ENCODE measurements at places on chromosomes 3 and 15.

DNA sequence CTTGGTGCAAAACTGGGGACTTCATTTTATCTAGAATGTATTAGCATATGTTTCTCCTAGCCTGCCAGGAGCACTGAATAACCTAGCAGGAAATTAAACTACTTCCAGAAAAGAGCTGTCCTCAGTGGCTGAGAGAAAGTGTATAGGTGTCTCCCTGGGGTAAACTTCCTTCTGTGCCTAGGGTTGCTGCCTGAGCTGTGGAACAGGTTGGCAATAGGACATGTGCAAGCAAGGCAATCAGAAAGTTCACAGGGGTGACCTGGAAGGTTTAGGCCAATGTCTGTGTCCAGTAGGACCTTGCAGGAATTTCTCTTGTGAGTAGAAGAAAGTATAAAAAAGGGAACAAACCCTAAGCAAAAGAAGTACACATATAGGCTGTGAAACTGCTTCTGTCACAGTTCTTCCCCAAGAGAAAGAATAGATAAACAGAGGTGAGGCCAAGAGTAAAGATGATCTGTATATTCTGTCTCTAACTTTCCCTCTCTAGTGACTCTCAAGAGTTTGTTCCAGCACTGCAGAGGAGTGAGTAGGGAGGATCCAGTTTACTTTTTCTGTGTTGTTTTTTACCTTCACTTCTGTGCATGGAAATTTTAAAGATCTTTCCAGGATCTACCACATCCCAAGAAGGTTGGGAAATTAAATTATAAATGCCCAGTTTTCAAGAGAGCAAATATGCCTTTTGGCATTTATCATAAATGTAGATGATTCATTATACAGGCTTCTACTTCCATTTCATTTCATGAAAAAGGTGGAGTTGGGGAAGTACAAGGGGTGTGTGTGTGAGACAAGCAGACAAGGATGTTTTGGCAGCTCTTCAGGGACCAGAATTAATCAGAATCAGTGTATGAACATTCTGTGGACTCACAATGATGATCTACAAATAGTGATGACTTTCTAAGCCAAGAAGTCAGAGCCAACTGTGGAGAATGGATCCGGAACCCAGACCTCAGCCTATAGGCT is 155.2 kb downstream of the RBPMS2 start:
- DNase-seq: no peak

GRCh38 chr3:125154800-125155269 is 57.7 kb downstream of the SLC12A8 start:
- DNase-seq: no peak

DNA sequence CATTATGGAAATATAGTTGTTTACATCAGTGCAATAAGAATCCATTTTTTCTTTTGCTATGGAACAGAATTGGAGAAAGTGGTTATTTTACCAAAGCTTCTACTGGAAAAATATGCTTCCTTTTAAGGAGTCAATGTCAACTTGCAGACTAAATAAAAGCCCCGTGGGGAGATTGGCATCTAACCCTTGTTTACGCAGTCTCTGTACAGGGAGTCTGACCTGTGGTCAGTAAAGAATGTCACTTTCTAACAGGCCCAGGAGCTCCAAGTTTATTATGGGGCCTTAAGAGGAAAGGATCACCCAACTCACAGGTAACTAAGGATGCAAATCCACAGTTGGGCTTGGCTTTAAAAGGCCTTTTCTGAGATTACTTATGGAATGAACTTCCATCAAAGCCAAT is 1751.2 kb downstream of the SI start:
- DNase-seq: no peak

DNA sequence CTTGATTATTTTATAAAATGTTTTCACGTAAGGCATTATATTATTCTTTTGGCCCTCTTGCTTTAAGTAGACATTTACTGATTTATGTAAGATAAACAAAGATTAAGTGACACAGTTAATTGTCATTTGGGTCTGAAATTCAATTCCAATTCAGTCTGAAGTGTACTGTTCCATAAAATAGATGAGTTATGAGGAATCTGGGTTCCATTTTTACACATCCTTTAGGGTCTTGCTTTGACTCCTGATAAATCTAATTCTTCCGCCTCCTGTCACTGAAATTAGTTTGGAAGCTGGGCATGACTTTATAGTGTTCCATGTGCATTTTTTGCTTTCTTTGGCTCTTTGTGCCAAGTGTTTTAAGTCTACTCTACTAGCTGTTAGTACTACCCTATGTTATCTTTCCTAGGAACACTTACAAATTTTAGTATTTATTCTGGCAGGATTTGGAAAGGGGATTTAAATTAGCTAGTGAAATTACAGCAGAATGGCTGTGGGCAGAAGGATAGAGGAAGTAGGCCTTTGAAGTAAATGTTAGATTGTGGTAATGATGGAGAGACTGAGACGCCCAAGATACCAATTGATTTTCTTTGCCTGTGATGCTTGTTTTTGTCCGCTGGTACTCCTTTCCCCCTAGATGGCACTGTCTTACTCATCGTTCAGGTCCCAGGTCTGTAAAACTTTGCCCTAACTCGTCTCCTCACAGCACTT is 14.3 kb downstream of the ARL8B start:
- DNase-seq: no peak

GRCh38 chr3:71250026-71250425 is 333.5 kb downstream of the FOXP1 start:
- no peak for DNase-seq

- no peak for DNase-seq
These were observed 135.8 kb downstream of the CPNE4 start for GRCh38 chr3:131899021-131899420.

- no peak for DNase-seq
These were observed 1.2 kb upstream of the PLIN1 start for GRCh38 chr15:89680282-89680873.

DNA sequence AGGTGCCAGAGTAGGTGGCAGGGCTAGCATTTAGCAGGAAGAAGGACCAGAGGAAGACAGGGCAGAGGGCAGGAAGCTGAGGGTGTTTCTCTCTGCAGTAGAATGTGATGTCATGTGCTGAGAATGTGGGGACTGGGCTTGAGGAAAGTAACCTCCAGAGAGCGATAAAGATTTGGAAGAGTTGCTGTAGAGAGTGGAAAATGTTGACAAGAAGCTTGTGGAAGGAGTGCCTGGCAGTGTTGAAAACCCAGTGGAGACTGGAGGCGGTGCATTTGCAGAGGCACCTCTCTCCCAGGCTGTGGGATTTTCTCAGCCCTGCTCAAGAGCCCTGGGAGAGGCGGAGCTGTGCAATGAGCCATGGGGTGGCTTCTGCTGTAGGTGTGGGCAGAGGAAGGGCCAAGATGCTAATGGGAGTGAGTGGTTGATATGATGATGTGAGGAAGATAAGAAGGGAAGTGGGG is 54.8 kb downstream of the MESD start:
- peak; percentile 15 for DNase-seq

DNA sequence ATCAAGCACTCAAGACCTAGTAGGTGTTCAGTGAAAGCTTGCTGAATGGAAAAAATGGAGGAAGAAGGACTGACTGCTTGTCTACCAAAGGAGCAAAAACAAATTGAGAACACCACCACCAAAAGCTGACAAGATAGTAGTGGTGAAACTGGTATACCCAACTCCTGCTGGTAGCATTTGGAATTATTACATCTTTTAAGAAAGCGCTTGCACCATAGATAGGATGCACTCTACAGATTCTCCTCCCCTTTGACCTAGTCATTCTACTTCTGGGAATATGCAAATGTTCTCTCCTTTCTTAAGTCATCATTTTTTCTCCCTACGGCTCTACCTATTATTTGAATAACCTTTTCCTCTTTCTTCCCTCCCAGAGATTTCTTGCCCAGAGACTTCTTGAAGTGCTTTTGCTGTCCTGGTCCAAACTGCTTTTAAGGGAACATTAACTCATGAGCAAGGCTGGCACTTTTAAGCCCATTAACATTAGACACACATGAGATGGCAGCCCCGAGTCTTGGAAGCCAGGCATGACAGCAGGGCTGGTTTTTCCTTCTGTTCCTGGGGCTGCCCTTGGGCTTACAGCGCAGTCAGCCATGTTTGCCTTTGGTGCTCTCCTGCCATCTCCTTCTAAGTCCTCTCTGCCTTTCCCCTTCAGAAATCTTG is 75.0 kb upstream of the TLE3 start:
- no peak for DNase-seq

DNA sequence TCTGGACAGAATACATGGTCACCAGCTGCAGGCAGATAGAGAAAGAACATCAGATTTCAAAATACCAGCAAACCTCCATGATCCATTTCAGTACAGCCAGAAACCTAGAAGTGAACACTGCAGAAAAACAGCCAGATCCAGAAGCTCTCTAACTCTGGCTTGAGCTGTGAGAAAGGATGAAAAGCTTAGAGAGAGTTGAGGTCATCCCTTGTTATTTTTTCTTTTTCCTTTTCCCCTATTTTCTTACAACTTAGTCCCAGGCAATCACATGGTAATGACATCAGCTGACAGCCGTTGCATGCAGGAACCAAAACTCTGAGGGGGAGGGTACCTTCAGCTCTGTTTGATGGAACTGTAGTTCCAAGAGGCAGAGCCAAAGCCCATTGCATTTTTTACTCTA is 113.2 kb downstream of the TCF12 start:
- peak; percentile 5 for DNase-seq

GRCh38 chr3:129248286-129248979 is 973 bp upstream of the COPG1 start:
- DNase-seq: no peak

- DNase-seq: no peak
These were observed 63.2 kb downstream of the ADAM10 start for GRCh38 chr15:58686286-58686685.

- no peak for DNase-seq
These were observed 128.2 kb downstream of the SUCLG2 start for GRCh38 chr3:67526246-67526645.

GRCh38 chr15:25492315-25492714 is 53.5 kb upstream of the UBE3A start:
- DNase-seq: no peak

- no peak for DNase-seq
These were observed 87.0 kb downstream of the KLHL25 start for GRCh38 chr15:85707519-85708338.

GRCh38 chr15:34610354-34610753 is 26.9 kb upstream of the GOLGA8B start:
- DNase-seq: no peak

DNA sequence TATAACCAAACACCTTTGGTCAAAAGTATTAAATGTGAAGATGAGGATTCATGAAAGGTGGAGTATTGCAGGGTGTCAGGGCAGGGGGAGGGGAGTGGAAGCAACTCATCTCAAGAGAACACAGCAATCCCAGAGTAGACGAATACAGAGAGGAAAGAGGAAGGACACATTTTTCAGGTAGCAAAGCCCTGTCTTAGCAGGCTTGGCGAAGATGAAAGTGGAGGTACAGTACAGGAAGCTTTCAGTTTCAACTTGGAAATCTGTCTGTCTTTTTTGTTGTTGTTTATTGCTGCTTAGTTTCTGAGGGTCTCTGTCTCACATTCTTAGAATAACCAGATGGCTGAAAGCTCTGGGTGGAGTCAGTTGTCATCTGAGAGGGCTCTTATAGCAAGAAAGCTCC is 80.8 kb upstream of the GPR149 start:
- no peak for DNase-seq

DNA sequence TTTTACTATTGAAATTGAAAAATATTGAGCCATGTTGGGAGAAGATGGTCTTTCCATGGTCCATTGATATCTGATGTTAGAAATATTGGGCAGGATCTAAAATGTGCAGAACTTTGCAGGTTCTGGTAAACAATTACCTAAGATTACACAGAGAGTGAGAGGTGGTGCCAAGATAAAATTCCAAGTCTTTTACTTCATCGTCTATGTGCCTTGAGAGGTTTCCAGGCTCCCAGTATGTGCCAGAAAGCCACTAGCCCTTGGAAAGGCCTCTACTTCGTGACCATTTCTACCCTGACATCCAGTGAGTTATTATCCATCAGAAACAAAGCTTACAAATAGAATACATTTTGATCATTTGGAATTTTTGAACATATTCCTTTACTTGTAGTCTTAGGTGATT is 27.6 kb downstream of the CD200 start:
- DNase-seq: no peak

DNA sequence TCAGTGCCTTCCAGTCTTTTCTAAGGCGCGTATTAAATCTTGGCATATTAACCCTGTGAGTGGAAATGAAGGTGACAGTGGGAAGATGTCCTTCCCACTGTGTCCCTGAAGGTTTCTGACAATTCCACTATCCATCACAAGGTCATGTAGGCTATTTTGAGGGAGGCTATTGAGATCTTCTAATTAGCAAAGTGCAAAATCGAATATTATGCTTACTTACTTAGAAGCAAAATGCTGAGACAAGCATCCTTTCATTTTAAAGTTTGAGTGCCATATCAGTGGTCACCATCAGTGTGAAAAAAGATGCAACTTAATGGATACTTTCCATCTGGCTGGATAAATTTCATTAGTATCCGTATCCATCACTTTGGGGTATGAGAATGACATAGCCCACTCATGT is 77.6 kb downstream of the COL6A5 start:
- no peak for DNase-seq

DNA sequence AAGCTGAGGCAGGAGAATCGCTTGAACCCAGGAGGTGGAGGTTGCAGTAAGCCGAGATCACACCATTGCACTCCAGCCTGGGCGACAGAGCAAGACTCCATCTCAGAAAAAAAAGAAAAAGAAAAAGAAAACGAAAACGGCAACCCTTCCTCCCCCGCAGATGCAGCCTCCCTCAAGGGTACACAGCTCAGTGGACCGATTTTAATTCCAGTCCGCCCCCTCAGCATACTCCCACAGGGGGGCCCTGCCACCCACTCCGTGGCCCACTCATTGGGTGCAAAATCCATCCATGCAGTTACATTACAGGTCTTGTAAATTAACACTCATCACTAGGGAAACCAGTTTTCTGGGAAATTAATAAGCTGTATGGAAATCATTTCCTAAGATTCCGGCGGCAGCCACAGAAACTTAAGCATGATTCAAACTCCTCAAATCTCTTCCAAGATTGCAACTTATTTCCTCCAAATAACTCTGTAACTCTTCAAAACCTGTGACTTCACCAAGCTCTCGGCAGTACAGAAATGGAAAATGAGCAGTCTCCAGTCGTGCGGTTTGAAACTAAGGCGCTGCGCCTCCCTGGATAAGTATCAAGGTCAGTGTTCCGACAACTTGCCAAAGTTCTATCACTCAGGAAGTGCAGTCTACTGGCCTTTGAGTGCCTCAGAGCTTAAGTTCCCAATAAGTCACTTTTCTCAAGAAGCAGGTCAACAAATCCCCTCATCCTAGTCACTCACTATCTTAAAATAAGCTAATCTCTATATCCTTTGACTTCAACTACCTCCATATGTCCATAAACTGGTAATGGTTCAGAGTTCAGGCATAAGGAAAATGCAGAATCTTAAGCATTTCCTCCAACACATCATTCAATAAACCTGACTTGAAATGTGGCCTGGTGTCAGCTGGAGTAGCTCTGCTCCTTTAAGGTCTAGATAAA is 24.7 kb upstream of the KLHL6 start:
- DNase-seq: no peak

DNA sequence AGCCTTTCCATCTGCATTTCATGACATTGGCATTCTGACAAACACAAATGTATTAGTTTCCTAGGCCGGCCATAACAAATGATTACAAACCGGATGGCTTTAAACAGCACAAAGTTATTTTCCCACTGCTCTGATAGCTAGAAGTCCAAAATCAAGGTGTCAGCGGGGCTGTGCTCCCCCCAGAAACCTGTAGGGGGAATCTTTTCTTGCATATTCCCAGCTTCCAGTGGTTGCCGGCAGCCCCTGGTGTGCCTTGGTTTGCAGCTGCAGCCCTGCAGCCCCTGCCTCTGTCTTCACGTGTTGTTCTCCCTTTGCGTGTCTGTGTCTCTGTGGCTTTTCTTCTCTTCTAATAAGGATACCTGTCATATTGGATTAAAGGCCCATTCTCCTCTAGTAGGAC is 79.0 kb upstream of the CDV3 start:
- peak; percentile 47 for DNase-seq

- DNase-seq: no peak
These were observed 357.7 kb downstream of the TIGIT start for GRCh38 chr3:114651555-114651954.

All from endothelial cell (in vitro differentiated cells).